ENCODE measurements at places on chromosomes 7 and 10. TPM values are rescaled to one million over a fixed set of nuclear protein-coding genes. Genes with fewer than 3 reads are reported as not detected.
A peak's percentile ranks its signal among the peaks of the same experiment; 100 is the strongest.

DNA sequence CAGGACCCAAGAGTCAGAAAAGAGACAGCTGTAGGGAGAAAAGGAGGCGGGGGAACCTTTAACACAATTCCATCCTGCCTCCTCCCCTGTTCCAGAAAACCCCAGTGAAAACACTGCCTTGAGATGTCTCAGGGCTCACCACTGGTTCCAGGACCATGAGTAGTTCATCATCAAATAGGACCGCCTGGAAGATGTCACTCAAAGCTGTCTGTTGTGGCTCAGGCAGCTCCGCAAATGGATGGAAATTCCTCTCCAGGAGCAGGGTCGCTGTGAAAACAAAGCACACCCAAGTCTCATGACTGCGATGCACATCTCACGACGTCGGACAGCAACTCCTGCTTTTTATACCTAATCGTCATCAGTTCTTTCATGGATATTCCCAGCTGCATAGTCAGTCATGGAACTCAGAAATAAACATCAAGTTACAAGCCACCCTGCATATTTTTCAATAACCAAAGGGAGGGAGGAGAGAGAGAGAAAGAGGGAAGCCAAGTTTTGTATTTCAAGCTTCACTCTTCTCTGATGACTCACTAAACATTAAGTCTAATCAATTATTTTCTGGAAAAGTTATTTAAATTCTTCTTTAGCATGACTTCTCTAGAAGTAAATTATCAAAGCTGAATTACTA, 49.2 kb downstream of the GSDME start:
- DNase-seq = peak; percentile 53

DNA sequence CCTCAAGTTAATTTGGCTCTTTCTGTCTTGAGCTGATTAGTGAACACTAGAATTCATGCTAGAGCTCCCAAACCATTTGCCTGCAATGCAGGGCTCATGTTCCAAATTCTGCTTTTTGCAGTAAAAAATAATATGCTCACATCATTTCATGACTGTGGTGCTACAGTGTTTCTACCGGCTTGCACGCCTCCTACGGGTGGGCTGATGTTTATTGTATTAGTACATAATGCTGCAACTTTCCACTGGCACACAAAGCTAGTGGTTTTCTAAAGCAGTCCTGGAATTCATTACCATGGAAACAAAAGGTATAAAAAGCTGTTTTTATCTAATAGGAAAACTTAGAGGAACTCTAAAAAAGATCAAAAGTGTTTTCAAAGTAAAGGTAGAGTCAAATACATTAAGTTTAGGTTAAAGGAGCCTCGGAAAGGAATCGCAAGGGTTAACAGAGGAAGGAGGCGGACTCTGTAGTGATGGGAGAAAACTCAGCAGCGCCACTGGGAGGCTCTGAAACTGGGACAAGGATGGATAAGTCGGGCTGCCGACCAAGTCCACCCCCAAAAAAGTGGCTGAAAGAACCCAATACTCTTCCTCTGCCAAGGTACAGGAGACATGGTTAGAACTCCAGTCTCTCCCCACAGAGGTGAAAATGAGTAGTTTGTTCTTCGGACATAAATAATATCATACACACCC, 25.9 kb downstream of the GRM8 start:
- DNase-seq = no peak

DNA sequence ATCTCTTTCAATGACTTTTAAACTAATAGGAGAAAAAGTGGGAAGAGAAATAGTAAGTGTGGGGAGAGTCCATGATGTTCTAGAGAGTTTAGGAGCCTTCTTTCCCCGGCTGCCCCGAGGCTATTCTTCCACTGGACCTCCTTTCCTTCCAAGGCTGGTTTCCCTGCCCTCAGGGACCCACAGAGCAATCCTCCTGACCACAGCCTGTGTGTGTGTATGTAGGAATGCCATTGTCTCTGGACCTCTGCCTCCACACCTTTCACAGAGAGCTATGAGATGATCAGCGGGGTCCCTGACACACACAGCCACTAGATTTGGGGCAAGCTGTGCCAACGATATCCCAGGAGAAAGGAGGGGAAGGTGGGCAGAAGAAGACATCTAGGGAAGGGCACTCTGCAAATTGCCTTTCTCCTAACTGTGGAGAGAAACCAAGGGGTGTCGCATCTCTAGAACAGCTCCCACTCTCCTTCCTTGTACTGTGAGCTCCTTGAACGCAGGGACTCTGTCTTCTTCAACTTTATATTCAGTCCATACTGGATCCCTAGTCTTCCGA, 13.3 kb upstream of the CHCHD3 start:
- no peak for DNase-seq

DNA sequence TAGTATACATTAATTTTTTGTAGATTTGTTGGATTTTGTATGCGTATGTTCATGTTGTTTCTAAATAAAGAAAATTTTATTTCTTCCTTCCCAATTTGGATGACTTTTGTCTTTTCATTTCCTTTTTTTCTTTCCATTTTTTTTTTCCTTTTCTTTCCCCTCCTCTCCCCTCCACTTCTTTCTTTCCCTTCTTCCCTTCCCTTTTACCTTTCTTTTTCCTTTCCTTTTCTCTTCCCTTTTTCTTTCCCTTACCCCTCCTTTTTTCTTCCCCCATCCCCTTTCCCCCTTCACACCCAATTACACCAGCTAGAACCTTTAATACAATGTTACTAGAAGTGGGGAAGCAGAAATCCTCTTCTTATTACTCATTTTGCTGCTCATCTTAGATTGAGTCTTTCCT, 6.0 kb downstream of the KIF20B start:
- DNase-seq = no peak

DNA sequence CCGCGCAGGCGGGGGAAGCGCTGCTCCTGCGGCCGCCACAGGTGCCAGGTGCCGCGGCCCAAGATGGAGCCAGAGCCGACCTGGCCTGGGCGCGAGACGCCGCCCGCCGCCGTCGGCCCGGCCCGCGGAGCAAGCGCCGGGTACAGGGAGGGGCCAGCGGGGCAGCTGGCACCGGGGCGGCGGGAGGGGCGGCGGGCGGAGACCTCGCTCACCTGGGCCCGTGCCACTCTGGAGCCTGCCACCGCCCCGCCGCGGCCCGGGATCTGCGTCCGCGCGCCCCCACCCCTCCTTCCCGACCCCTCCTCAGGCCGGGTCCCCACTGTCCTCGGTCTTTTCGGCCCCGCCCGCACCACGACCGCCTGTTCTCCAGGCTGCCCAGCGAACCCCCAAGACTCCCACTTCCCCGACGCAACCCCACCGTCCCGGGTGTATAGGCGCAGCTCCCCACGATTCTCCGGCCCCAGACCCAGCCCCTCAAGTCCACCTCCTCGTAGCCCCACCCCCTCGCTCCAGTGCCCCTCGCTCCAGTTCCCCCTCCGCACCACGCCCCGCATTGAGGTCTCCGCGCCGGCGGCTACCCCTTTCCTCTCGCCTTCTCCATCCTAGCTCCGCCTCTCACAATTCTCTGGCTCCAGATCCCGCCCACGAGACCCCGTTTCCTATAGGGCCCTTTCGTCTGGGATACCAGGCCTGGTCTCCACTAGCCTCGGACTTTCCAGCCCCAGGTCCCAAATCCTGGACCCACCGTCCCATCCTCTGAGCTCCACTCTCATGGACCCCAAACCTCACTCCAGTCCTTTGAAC, at the start of gene GPRIN2:
GPRIN2 (minus strand) TSS at position 144 of the 804 bp plus-strand sequence. CDS start 5,922 bp downstream, outside the sequence.
- no peak for DNase-seq

GRCh38 chr7:75716992-75717626, 21.6 kb downstream of the HIP1 start:
- DNase-seq = no peak

DNA sequence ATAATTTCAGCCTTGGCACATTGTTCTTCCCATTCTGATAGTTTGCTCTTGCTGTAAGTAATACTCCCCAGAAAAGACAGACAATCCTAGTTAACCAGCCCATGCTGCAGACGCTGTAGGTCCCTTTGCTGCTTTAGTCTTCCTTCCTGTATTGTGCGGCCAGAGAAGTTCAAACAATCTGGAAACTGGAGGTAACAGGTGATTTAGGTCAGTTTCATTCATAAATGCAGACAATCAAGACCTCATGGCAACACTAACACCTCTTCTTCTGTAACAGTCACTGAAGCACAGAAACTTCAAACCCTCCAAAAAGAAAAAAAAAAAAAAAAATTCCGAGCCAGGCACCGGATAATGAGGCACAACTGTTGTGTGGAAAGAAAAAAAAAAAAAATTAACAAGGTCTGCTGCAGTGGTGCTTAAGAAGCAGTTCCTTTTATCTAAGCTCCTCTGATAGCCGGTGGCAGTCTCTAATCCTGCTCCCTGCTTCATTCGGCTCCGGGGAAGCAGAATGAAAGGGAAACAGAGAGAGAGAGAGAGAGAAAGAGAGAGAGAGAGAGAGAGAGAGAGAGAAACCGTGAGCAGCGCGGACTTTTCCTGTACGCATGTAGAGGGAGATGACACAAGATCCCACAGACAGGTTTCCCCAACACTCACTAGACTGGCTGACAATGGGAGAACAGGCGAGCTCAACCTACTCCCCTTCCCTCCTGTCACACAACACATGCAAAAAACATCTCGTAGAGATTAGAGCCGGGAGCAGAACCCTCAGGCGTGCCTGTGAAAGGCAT, at the start of gene SEMA3A:
SEMA3A (minus strand) TSS at position 306 of the 788 bp plus-strand sequence; CDS start at position 103, 203 bp downstream.
- peak; percentile 83 for DNase-seq

- no peak for DNase-seq
Observed at GRCh38 chr10:21280037-21280436, 245.4 kb downstream of the SKIDA1 start.

The MKI67 gene
- 24.8 TPM for total RNA-seq

The GPRIN2 gene
- 1.3 TPM for total RNA-seq

DNA sequence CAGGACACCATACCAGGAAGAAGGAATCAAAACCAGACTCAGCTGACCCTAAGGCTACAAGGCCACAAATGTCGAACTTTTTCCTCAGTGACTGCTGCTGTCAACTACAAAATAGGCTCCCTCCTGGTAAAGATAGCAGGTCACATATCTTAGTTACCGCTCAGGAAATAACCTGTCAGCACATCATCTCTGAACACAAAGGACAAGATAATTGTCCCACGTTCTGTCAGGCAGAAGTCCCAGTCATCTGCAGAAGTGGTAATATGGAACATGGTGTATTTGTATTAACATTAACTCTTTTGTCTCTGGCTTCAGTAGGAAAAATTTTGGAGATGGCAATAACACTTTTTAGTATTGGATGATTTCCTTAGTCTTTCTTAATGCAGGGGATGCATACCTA, 630.2 kb upstream of the LRRTM3 start:
- no peak for DNase-seq

DNA sequence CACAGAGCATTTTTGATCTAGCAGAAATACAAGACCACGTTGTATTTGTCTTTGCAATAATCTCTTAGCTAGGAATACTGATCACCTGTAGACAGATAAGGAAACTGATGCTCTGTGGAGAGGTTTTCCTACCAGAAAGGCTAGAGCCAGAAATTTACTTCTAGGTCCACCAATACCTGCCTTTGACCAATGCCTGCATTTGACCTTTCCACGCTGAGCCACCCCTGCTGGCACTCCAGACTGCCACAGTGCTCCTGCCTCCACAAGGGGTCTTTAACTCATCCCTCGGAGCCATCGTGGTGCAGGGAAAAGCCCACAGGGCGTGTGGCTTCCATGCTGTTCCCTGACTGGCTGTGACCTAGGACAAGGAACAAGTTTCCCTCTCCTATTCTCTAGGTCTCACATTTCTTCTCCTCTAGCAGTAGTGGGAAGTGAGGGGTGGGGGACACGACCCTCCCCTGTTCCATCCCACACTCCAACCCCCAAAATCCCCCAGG, 1.5 kb upstream of the ELN start:
- DNase-seq = no peak

The ECHS1 gene
- 74.7 TPM for total RNA-seq

GRCh38 chr10:127863231-127863825, 29.4 kb downstream of the CLRN3 start:
- no peak for DNase-seq

DNA sequence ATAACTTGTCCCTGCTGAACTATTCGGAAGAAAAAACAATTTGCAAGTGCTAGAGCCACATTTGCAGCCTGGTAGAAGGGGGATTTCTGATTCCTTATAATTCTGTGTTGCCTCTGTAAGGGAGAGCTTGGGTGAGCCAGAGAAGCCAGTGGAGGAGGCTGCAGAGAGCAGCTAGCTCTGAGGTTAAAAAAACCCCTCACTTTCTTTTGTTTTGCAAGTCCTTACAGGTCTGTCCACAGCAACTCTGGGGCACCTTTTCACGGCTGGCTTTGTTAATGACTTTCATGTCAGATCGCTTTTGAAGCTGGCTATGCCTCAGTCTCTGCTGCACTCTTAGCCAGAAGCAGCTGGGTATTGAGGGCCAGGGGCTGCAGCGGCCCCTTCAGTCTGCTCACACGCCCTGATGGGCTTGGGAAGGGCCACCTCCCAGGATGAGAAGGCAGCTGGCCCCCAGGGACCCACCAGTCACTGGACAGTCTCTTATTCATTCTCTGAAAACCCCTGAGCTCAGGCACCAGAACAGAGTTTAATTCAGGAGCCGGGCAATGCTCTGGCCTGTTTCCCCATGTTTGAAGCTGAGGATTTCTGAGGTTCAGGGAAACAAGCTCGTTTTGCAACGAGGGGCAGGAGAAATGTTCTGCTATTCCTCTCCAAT, 30.9 kb downstream of the TRIM8 start:
- DNase-seq = peak; percentile 33

Data from tongue (tissue), 3 donors.